ENCODE measurements at places on chromosomes 16 and 17. TPM values are rescaled to one million over a fixed set of nuclear protein-coding genes. Genes with fewer than 3 reads are reported as not detected.

- DNase-seq, result no peak
- H3K4me1 ChIP-seq, result no peaks in the 10 kb centered on the region
- no peaks in the 10 kb centered on the region for H3K27me3 ChIP-seq
- no peak overlapping the region for H3K4me3 ChIP-seq
- no peak overlapping the region for H3K27ac ChIP-seq
- H3K36me3 ChIP-seq, result no peaks in the 10 kb centered on the region
Observed at GRCh38 chr16:65934443-65934842, 432.0 kb upstream of the CDH5 start.

DNA sequence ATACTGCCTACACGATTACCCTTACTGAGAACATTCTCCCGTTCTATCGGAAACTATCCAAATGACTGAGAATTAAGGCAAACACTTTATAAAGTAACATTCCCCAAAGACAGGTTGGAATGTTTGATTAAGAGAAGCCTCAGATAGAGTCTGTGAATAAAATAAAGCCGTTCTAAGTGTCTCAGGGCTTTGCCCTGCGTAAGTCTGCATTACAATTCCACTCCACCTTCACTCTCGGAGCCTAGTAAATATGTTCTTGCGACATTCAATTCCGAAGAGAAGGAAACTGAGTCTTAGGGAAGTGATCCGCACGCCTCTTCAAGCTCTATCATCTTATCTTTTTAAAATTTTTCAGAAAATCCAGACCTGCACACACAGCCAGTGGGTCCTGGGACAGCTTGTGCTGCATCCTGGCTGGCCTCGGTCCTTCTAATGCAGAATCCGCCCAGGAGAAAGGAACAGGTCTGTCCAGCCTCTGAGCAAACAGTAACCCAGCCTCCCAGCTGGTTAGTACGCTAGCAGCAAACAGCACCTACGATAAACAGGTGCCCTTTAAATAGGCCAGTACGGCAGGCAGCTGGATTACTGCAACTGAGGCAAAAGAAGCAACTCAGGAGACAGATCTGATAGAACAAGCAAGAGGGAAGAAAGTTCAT is 254.1 kb upstream of the IRX3 start:
- no peak overlapping the region for H3K27ac ChIP-seq
- H3K36me3 ChIP-seq, result no peaks in the 10 kb centered on the region
- no peaks in the 10 kb centered on the region for H3K4me1 ChIP-seq
- no peak overlapping the region for H3K4me3 ChIP-seq
- no peaks in the 10 kb centered on the region for H3K27me3 ChIP-seq
- DNase-seq, result peak; percentile 23

KRT39 gene
- total RNA-seq, result not detected

- H3K4me1 ChIP-seq, result no peaks in the 10 kb centered on the region
- DNase-seq, result no peak
- H3K4me3 ChIP-seq, result no peak overlapping the region
- H3K27me3 ChIP-seq, result no peaks in the 10 kb centered on the region
- H3K36me3 ChIP-seq, result peaks cover 28% of the 10 kb centered on the region
- H3K27ac ChIP-seq, result no peak overlapping the region
Observed at GRCh38 chr16:27489421-27489820, 60.3 kb downstream of the GTF3C1 start.

TERB1 gene
- not detected for total RNA-seq

DNA sequence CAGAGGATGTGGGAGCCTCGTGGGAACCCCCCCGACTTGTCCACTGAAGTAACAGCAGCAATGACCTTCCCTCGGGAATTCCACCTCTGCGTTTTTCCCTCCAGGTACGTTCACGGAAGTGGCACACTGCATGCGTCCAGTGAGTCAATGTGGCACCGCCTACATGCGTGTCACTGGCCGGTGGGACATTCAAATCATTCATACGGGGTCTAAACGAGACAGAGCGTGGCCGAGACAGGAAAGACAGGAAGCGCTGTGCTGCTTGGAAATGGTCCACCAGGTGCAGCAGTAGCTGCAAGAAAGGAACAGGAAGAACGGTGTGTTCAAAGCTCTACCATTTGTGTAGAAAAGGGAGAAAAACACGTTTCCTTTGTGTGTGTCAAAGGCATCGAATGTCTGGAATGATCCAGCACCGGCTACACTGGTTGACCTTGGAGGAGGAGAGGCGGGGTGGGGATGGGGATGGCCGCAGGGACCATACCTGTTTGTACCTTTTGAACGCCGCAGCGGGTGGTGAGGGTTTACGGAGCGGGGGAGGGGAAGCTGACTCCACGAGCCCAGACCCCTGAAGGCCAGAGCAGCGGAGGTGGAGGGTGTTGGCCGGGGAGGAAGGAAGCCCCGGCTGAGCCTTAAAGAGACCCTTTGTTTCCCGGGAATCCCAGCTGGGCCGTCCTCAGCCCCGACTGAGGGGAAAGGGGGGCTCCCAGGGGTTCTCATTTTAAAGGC is 1.7 kb upstream of the PGAP6 start:
- no peaks in the 10 kb centered on the region for H3K27me3 ChIP-seq
- peaks cover 19% of the 10 kb centered on the region for H3K4me1 ChIP-seq
- peak overlapping the region; percentile 85 for H3K27ac ChIP-seq
- no peaks in the 10 kb centered on the region for H3K36me3 ChIP-seq
- H3K4me3 ChIP-seq, result peak overlapping the region; percentile 95
- DNase-seq, result peak; percentile 82

GRCh38 chr16:59048876-59049275 is 314.8 kb upstream of the GOT2 start:
- H3K27me3 ChIP-seq, result no peaks in the 10 kb centered on the region
- H3K4me1 ChIP-seq, result no peaks in the 10 kb centered on the region
- no peak overlapping the region for H3K27ac ChIP-seq
- no peak overlapping the region for H3K4me3 ChIP-seq
- DNase-seq, result no peak
